ENCODE measurements at places on chromosomes 13 and 19.

- DNase-seq = no peak
These were observed 5.0 kb downstream of the LGALS14 start for GRCh38 chr19:39709026-39709872.

- peak; percentile 89 for DNase-seq
These were observed at the start of gene ZNF814 for GRCh38 chr19:57888560-57889231. TSS of gene ZNF814 (minus strand) at chr19:57889037. CDS start at chr19:57888802, 235 bp downstream.

- no peak for DNase-seq
These were observed 47.0 kb downstream of the ESD start for GRCh38 chr13:46749951-46750350.

DNA sequence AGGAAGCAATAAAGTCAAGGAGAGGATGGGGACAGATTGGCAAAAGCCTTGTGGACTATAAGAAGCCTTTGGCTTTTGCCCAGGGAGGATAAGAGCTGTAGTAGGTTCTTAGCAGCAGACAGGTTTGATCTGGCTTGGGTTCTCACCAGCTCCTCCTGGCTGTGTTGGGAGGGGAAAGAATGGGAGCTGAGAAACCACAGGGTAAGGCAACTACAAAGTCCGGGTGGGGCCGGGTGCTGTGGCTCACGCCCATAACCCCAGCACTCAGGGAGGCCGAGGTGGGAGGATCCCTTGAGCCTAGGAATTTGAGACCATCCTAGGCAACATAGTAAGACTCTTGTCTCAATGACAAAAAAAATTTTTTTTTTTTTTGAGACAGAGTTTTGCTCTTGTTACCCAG lies 20.6 kb downstream of the NECTIN2 start:
- DNase-seq = no peak

- no peak for DNase-seq
These were observed 19.4 kb downstream of the CLDN10 start for GRCh38 chr13:95571941-95572340.

DNA sequence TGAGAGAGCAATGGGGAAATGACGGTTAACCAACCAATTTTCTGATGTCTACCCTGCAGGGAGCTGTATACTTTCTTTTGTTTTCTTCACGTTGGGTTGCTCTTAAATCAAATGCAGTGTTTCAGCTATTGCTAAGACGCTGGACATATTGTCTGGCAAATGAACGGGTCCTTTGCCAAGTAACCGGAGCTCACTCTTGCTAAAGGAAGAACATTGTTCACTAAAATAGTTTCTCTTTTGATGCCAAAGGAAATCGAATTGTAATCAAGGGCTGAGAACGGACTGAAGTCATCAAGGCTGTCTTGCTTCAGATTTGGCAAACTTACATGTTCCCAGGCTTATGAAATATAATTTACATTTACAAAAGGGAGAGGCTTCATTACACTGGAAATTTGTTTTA lies 142.3 kb upstream of the ARGLU1 start:
- DNase-seq = no peak

DNA sequence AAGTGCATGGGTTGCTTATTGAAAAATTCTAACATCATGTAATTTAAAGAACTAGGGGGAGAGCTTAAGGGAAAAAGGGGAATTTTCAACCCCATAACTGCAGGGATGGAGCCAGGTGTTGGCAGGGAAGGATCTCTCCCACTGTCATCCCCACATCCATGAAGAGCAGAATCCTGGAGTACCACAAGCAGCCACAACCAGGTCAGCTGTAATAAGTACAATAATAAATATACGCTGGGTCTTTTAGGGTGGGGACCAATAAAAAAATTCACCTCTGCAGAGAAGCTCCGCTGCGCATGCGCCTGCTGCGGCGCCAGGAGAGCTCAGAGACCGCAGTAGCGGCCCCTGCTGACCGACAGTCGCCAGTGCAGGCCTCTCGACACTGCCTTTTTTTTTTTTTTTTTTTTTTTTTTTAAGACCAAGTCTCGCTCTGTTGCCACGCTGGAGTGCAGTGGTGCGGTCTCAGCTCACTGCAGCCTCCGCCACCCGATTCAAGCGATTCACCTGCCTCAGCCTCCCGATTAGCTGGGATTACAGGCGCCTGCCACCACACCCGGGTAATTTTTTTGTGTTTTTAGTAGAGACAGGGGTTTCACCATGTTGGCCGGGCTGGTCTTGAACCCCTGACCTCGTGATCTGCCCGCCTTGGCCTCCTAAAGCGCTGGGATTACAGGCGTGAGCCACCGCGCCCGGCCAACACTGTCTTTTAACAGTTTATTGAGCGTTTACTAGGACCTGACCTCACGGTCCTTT lies 2.5 kb upstream of the EEF2 start:
- peak; percentile 89 for DNase-seq

DNA sequence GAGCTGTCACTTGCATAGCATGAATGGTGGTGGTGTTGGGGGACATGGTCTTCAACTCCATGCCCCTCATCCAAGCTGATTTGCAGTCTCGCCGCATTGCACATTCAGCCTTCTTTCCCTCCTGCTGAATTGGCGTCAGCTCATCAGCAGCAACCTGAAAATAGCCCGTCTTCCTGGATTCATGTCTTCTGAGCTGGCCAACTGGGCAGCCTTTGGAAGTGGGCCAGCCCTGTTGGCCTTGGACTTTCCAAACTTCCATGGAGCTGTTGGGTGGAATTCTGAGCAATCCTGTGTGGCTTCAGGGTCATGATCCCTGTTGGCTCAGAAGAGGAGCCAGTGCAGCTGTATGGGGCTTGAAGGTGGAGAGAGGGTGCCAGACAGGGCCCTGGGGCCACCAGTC lies 68.8 kb downstream of the ZNF536 start:
- DNase-seq = no peak

GRCh38 chr13:27425158-27425917 lies 919 bp downstream of the GTF3A start:
- peak; percentile 60 for DNase-seq
